ENCODE measurements at places on chromosomes 1 and 21.

DNA sequence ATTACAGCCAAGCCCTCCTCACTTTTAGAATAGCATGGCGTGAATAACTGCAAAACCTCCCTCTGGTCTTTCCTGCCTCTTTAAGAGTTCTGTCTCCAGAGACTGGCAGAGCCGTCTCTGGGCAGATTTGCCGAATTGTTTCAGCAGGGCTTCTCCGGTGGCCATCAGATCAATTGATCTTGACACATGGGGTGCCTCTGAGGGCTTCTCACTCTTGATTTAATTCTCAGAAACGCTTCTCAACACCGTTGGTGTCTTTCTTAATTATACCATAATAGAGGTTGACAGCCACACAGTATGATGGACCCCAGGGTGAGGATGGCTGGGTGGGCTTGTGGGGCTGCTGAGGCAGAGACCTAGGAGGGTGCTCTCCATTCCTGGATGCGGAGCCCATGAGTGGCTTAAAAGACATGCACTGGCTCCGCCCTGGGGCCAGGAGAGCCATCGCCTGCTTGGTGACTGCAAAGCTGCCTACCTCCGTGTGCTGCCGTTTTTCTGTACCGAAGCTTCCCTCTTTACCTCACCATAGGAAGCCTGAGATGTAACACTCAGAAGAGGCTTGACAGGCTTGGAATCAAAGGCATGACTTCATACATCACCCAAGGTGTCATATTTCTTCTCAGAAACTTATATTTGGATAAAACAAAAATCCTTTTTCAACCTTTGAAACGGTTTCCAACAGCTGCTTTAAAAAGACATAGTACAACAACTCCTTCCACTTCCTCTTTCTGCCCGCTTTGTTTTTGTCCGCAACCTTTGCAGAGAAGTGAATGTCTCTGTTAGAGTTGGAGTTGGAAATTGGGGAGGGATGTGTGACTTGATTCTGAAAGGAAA, 82.9 kb downstream of the GALNT2 start:
- DNase-seq, result no peak

DNA sequence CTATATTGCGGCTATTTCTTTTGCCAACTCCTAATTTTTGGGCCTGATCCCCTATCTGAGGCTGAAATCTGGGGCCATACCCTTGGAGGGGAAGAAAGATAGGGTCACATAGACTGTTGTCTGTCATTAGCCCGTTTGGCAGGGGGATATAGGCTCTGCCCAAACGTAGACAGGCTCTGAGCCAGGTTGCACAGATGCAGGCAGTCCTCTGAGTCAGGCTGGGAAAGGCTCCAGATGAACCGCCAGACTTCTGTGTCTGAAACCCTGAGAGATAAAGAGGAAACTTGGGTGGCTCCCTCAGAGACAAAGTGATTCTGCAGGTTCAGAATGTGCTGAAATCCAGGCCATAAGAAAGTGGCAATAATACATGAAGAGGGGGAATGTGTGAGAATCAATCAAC, 4.0 kb upstream of the CAP1 start:
- peak; percentile 55 for DNase-seq

DNA sequence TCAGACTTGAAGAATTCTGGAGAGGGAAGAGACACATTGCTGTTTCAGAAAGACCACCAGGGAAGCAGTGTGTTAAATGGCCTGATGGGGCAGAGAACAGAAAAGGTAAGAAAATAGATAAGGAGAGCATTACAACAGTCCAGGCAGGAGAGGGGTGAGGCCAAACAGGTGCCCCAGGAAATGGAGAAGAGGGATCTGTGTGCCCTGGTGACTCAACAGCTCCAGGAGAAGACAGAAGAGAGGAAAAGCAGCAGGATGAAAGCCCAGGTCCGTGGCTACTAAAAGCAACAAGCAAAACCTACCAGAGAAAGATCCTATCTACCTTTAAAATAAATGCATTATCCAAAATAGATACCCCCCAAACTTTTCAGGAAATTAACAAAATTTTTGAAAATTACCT, 9.2 kb downstream of the TP53BP2 start:
- DNase-seq, result no peak

- DNase-seq, result no peak
Measured at GRCh38 chr1:93177991-93178390, 2.2 kb downstream of the TMED5 start.

DNA sequence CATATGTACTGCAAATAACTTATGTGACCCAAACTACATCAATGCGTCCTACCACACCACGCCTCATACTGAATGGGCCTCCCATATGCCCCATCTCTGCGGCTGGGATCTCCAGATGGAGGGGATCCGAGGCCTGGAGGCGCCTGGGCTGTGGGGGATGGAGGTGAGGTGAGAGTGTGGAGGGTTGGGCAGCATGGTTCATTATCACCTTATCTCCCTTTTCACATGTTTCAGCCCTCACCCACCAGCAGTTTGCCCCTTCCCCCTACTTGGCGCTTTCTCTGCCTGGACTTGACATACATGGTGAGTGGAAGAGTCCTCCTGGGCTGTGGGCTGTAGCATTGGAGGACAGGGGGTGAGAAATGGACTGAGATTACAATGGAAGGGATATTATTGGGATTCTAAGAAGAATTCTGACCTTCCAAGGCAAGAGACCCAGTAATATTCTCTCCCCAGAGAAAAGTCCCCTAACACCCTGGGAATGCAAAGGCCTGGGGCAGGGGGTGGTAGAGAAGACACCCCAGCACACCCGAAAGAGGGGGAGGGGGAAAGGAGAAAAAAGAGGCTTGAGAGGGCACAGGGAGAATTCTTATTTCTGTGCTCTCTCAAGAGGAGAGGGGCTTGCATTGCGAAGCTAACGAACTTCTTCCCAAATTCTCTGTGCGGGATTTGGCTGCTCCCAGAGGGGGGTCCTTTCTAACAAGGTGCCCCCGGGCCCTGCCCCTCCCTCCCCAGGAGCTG, 61.4 kb downstream of the MEF2D start:
- DNase-seq, result no peak

GRCh38 chr1:214670098-214670497, 67.1 kb downstream of the CENPF start:
- peak; percentile 64 for DNase-seq

- DNase-seq, result no peak
Measured at GRCh38 chr1:193185211-193185610, 1.2 kb downstream of the B3GALT2 start.

GRCh38 chr1:229128066-229128608, 142.8 kb upstream of the RAB4A start:
- no peak for DNase-seq

- peak; percentile 91 for DNase-seq
Measured at GRCh38 chr1:92934395-92935378, 26.6 kb downstream of the DIPK1A start.

GRCh38 chr1:231986631-231987336, 360.2 kb downstream of the DISC1 start:
- peak; percentile 3 for DNase-seq

- no peak for DNase-seq
Measured at GRCh38 chr1:1170215-1171091, 3.2 kb upstream of the TTLL10 start.

DNA sequence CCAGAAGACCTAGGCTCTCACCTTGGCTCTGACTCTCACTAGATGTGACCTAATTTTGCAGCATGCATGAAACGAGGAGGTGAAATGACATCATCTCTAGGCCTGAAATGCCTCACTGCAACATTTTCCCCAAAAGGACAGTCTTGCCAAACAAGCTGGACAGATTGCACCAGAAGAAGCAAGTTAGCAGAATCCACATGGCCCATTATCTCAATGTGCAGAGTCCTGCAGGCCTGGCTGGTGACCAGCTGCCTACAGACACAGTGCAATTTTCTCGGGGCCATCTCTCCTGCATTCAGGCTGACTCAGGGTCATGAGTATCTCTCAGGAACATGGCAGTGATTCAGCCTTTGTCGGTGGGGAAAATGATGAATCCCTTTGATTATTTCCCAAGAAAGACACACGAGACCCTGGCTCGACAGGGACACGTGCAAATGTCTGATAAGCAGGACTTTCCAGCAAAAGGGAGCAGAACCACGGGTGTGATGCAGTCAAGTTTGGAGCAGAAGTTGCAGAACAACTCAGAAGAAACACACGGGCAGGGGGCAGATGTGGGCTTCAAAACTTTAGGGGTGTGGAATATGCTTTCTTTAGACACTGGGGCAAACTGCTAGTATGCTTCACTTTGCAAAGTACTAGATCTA, 38.7 kb downstream of the TRIM67 start:
- DNase-seq, result no peak

GRCh38 chr1:38834937-38835827, 24.4 kb downstream of the RRAGC start:
- peak; percentile 78 for DNase-seq

DNA sequence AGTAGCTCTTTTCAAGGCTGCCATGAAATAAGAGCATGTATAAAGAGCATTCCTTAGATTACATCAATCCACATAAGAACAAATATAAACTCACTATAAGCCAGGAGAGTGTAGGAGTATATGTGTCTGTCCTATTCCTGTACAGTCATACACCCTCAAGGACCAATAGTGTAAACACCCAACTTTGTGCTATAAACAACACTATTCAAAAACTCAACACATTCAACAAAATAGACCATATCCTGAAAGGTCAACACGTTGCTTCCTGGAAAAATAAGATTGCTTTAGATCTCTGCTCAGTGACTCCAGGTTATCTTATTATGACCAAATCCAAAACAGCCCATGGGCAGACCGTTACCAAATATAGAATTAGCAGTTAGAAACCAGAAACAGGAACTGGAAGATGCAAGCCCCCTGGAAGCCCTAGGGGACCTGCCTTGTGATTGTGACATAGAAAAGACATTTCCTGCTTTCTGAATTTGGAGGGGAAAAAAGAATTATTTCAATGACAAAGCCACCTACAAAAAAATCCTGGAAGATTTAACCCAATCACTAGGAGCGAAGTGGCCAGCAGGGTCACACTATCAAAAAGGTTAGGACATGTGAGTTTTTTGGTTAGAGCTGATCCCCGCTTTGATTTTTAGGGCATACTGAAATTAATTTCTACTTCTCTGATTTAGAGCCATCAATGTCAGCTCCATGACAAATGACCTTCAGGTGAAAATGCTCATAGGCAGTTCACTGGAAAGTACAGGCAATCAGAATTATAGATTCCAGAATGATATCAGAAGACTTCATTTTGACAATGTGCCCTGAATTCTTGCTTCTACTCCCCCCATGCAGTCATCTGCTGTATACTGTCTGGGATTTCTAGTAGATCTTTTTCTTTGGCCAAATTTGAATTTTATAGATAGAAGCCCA, 59.9 kb downstream of the LRRC8C start:
- no peak for DNase-seq

DNA sequence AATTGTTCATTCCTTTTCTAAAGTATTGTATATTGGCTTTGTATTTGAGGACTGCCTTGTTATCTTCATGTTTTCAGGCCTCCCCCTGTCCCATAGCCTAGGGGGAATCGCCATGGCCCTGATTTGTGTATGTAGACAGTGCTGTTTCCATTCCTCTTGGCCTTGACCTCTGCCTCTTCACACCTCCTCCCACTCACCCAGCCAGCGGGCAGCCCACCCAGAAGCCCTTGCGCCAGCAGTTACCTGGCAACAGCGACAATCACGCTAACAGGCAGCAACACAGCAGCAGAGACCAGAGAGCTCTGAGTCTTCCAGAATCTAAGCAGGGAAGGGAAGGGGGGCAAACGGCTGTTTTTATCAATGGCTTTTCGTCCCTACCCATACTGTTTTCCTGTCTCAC, 50.0 kb upstream of the NPL start:
- DNase-seq, result no peak

GRCh38 chr21:37253991-37254390, 13.1 kb downstream of the VPS26C start:
- no peak for DNase-seq

GRCh38 chr1:203091199-203091477, 5.3 kb upstream of the MYOG start:
- no peak for DNase-seq

- DNase-seq, result no peak
Measured at GRCh38 chr1:228156515-228156881, 6.8 kb downstream of the GJC2 start.

DNA sequence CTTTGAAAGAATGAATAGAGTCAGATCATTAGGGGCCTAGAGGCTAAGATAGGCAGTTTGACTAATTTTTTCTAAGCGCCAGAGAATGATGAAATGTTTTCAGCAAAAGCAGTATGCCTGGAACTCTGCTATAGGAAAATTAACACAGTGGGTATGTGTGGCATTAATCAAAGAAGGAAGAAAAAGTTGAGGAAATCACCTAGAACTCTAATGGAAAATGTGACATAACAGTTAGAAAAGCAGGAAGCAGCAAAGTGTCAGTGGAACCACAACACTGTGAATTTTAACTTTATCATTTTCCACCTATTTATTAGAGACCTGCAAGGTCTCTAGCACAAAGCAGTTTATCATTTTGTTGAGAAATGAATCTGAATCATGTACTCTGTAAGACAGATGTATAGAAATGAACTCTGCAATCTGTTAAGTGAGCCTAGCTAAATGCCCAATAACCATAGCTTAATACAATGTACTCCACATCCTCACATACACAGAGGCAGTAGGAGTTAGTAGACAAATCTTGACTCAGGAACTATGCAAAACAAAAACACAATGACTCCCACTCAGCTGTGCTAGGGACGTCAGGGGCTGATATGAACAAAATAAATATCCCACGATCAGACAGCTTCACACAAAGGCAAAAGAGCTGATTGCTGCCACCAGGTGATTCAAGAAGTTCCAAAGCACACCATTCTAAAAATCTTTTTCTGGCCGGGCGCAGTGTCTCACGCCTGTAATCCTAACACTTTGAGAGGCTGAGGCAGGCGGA, 500.7 kb upstream of the NFIA start:
- no peak for DNase-seq

- no peak for DNase-seq
Measured at GRCh38 chr1:27136998-27137542, 17.9 kb downstream of the SLC9A1 start.

GRCh38 chr1:23563003-23563402, 3.7 kb upstream of the ID3 start:
- no peak for DNase-seq

- no peak for DNase-seq
Measured at GRCh38 chr1:169474302-169474995, 11.3 kb downstream of the SLC19A2 start.

DNA sequence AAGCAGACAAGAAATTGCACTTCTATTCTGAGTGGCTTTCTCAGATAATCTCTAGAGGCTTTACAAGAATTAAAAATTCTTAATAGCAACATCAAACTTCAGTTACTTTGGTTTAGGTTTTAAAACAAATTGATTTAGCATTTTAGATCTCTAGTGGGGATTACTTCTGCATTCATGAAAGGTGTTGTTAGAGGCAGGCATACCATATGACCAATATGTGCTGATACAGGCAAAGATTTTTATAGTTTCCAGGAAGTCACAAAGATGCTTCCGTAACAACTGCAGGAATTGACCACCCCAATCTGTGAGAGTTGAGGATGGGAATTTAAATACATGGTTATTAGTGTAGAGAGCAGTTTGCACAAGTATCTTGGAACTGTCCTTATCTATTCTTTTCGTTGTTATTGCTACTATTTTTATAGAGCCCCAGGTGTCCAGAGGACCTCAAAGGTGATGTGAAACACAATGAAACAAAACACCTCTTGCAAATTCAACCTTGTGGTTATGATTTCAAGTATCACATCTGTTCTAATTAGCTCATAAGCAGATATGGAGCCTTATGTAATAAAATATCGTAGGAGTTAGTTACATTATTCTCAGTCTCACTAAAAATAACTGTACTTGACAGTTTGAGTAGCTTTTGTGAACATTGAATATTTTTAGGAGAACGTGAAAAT, 512.7 kb upstream of the ADGRL4 start:
- no peak for DNase-seq

All from fibroblast of the conjunctiva (primary cell).